ENCODE measurements at places on chromosomes 16 and 17. TPM values are rescaled to one million over a fixed set of nuclear protein-coding genes. Genes with fewer than 3 reads are reported as not detected.

SMIM36 gene
- total RNA-seq, result not detected

SLC9A5 gene
- total RNA-seq, result 1.6 TPM

PIK3R6 gene
- total RNA-seq, result not detected

CTRB1 gene
- total RNA-seq, result not detected

ORC6 gene
- 2.0 TPM for total RNA-seq

WNK4 gene
- total RNA-seq, result 0.44 TPM

Measured in placental pericyte (primary cell).